ENCODE measurements at places on chromosomes 1 and 21.

DNA sequence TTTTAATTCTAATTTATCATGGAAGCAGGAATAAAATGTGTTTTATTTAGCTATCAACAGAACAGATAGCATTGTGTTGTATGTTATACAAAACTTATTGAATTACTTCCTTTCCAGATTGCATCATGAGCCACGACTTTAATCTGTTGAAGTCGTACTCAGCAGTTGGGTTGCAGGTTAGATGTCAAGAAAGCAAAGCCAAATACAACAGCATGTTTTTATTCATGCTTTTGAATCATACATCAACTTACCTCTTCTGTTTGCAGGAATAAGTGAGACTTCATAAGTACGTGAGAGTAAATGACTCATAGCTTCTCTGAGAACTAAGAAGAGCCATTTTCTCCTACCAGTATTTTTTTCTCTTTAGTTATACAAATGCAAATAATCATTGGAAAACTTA, 110.8 kb upstream of the ADGRL4 start:
- no peak for DNase-seq

GRCh38 chr1:39131940-39132339, 72.6 kb upstream of the MACF1 start:
- no peak for DNase-seq

- DNase-seq, result no peak
Measured at GRCh38 chr1:234253732-234254131, 119.5 kb upstream of the COA6 start.

- DNase-seq, result no peak
Measured at GRCh38 chr1:218368686-218369085, 23.6 kb downstream of the TGFB2 start.

GRCh38 chr21:46151261-46151988, 4.0 kb downstream of the FTCD start:
- DNase-seq, result no peak

GRCh38 chr21:41490330-41490729, 17.6 kb downstream of the TMPRSS2 start:
- DNase-seq, result no peak

- no peak for DNase-seq
Measured at GRCh38 chr1:227654858-227655752, 80.0 kb downstream of the JMJD4 start.

GRCh38 chr1:155324717-155325602, 4.3 kb downstream of the RUSC1 start:
- DNase-seq, result peak; percentile 8

GRCh38 chr1:212819726-212820125, 27.7 kb downstream of the SPATA45 start:
- DNase-seq, result no peak

DNA sequence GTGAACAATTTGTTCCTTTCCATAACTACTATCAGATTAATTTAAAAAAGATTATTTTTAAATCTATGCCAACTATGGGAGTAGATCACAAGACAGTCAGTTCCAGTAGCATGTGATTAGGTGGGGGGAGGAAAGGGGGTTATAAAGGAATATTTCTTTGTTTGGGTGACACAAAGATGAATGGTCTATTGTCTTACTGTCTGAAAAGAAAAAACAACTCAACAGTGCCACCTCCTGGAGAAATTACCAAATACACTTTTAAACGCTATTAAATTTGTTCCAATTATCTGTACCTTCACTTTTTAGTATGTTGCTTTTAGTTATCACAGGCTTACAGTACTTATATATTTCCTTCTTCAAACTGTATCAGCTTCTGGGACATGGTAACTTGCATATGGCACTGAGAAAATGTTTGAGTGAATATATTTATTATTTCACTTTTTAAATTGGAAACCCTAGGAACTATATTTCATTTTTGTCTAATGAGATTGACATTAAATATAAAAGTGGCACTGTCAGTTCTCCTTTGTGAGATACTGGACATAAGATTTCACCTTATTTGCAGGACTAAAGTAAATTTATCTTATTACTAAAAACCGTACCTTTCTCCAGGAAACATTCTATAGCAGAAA, 1.7 kb upstream of the SORT1 start:
- peak; percentile 27 for DNase-seq

GRCh38 chr1:198929111-198929604, 290.3 kb downstream of the PTPRC start:
- no peak for DNase-seq

DNA sequence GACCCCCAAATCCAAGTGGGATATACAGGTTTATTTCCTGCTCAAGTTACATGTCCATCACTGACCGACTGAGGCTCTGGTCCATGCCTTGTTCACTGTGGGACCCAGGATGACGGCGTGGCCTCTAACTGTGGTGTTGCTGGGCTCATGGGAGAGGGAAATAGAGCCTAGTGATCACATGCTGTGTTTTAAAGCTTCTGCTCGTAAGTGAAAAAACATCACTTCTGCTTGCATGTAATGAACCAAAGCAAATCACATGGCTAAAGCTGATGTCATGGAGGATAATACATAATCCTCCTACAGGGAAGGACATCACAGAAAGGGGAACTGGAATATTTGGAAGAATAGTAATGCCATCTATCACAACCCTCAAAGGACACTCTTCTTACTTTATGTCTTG, 107.6 kb downstream of the FASLG start:
- DNase-seq, result no peak

GRCh38 chr1:33312413-33312749, 8.5 kb downstream of the A3GALT2 start:
- DNase-seq, result peak; percentile 89

- no peak for DNase-seq
Measured at GRCh38 chr1:150564051-150564991, 15.1 kb downstream of the MCL1 start.

- DNase-seq, result no peak
Measured at GRCh38 chr1:226606311-226607267, 58.0 kb downstream of the STUM start.

DNA sequence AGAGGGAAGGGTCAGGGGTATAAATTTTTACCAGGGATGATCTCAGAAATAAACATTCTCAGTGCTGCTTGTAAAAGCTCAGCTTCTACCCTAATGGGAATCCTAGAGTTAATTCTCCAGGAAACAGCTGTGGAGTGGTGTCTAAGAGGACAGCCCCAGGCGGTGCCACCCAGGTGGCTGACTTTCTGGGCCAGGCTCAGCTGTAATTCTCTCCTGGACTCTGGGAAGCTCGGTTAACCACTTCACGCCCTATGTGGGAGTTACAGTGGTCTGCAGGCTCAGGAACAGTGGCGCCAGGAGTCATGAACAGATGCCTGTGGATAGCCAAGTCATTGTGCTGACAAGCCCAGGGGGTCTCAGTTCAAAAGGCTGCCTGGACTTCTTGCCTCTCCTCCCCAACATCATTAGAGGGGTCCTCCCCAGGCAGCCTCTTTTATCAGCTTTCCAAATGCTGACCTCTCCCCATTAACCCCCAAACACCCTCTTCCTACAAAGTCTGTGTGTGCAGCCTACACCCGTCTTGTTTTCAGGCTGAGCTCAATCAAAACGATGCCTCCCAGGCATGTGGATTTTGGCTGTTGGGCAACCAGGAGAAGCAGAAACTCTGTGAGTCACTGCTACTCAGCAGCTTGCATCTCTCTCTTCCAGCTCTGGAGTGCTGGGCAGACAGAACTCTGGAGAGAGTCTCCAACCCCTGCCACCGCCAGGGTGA, 1.2 kb downstream of the HHIPL2 start:
- peak; percentile 56 for DNase-seq
